ENCODE measurements at places on chromosomes 11 and 22.

DNA sequence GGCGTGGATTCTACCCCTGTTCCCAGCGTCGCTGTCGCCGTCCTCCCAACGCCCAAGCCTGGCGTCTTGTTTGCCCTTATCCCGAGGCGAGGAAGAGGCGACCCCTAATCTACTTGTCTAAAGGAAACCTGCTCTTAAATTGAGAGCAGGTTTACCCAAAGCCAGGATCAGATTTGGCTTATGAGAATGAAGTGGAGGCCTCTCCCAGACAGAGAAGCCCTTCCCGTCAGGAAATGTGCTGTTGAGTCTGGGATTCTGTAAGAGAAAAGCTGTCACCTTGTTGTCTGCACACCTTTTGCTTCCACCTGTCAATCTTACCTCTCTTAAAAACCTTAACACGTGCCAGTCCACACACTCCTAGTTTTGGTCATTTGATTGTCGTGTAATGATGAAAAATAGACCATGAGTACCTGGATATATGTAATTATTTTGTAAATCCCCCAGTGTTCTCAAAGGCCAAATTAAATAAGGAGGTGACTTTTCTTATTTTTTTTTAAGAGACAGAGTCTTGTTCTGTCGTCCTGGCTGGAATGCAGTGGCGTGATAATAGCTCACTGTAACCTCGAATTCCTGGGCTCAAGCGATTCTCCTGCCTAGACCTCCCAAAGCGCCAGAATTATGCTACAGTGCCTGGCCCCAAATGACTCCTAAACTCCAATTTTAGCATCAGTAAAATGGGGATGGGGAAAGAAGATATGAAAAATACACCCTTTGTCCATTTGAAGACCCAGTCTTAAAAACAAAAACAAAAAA lies 627 bp downstream of the GTF2H1 start:
- DNase-seq = no peak

- no peak for DNase-seq
Measured at GRCh38 chr11:97938789-97939188, 1082.0 kb upstream of the CNTN5 start.

- no peak for DNase-seq
Measured at GRCh38 chr22:21686634-21687393, 21.0 kb downstream of the PPIL2 start.

DNA sequence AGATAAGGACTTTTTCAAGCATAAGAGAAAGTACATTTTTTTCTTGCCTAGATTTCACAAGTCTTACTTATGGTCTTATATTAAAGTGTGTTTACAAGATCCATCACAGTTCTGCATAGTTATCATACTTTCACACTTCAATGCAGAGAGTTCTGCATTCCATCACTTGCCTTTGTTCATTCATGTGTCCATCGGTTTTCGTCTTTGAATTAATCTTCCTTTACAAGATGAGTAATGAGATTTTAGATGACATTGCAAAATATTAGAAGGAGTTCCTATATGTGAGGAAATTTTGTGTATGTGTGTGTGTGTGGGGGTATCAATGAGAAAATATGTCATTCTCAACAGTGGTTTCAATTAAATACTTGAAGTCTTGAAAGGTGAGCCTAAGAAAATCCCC lies 98.1 kb upstream of the GUCY1A2 start:
- DNase-seq = no peak

- no peak for DNase-seq
Measured at GRCh38 chr11:102423936-102424335, 28.6 kb downstream of the TMEM123 start.
